Upper lobe of right lung (tissue), 1 donor: ENCODE measurements at places on chromosomes 7 and 10. TPM values are rescaled to one million over a fixed set of nuclear protein-coding genes. Genes with fewer than 3 reads are reported as not detected.

Gene KCNIP2
- 3.0 TPM for total RNA-seq

Gene SLC18A3
- not detected for total RNA-seq

Gene AKR1D1
- not detected for total RNA-seq

DNA sequence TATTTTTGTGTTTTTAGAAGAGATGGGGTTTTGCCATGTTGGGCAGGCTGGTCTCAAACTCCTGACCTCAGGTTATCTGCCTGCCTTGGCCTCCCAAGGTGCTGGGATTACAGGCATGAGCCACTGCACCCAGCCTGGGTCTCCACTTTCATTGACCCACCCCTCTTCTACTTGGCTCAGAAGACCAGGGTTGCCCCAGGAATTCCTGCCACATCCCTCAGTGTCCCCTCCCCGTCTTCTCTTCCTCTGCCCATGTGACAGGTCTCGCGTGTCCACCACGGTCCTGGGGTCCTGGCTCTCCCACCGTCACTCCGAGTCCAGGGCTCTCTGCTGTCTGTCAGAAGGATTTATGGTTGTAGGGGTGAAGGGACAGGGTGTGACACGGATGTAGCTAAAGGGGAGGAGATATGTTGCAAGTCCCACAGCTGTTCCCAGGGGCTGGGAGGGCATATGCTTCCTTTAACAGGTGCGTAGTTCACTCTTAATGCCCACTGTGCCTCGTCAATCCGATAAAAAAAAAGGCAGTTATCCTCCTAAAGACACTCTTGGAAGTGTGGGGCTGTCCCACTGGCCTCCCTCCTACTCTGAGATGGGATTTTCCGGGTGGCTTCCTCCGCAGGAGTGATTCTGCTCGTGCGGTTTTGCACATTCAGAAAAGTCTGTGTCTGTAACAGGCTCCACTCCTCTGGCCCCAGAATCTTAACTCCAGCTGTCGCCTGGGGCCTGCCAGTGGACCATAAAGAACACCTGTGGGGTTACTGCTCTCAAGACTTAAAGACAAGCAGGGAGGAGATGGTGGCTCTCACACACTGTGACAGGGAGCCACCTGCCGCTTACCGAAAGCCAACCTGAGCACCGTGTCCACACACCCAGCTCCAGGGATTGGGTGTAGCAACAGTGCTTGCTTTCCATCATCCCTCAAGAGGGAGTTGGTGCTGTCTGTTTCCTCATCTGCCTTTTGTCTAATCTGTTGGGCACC lies 36.7 kb upstream of the SHH start:
- H3K4me1 ChIP-seq = no peaks in the 10 kb centered on the region
- no peak overlapping the region for H3K27ac ChIP-seq
- no peak for DNase-seq
- no peaks in the 10 kb centered on the region for H3K36me3 ChIP-seq

DNA sequence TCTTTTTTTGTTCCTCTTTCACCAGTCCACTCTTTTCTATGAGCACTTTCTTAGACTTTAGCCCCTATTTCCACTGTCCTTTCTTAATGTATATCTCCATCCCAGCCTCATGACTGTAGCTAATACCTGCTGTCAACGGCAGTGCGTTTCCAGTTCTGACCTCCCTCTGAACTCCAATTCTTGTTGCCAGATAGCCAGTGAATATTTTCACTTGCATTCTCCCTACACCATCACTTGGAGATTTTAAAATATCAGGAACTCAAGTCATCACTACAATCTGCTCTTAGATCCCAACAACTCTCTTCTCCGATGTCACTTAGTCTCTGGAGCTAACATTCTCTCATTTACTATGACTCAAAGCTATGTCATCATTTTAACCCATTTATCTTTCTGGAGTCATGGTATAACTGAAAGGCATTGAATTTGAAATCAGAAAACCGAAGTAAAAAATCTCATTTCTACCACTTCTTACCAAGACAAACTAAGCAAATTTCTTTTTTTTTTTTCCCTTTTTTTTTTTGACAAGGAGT lies 5.1 kb upstream of the SLC16A12 start:
- H3K27ac ChIP-seq = no peak overlapping the region
- H3K36me3 ChIP-seq = no peaks in the 10 kb centered on the region
- no peak for DNase-seq
- H3K4me1 ChIP-seq = no peaks in the 10 kb centered on the region
- H3K4me3 ChIP-seq = no peak overlapping the region

DNA sequence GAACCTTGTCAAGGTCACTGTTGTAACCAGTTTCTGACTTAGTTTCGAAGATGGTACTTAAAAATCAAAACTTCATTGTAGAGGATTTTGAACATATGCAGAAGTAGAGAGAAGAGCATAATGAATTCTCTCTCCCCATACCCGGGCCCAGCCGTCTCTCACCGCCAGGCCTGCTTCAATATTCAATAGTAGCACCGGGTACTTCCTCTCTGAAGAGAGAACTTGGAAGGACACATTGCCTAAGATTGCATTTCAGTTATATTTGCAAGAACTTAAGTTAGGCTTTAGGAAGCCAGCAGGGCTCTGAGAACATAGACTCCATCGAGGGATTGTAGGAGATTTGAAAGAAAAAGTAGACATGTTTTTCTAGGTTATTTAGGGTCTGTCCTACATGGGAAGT lies 19.1 kb downstream of the LMTK2 start:
- no peaks in the 10 kb centered on the region for H3K27me3 ChIP-seq
- peaks cover 23% of the 10 kb centered on the region for H3K4me1 ChIP-seq
- no peak overlapping the region for H3K27ac ChIP-seq
- no peak for DNase-seq
